ENCODE measurements at places on chromosomes 11 and 22.

- DNase-seq = no peak
Observed at GRCh38 chr11:12640926-12641849, 33.0 kb upstream of the TEAD1 start.

GRCh38 chr11:19075636-19076035 lies 15.1 kb upstream of the MRGPRX2 start:
- DNase-seq = no peak

- no peak for DNase-seq
Observed at GRCh38 chr11:119790476-119790875, 61.5 kb upstream of the NECTIN1 start.

GRCh38 chr11:63764340-63764678 lies 4.3 kb downstream of the ZFTA start:
- DNase-seq = no peak

GRCh38 chr11:34890812-34891211 lies 25.4 kb downstream of the APIP start:
- DNase-seq = no peak

DNA sequence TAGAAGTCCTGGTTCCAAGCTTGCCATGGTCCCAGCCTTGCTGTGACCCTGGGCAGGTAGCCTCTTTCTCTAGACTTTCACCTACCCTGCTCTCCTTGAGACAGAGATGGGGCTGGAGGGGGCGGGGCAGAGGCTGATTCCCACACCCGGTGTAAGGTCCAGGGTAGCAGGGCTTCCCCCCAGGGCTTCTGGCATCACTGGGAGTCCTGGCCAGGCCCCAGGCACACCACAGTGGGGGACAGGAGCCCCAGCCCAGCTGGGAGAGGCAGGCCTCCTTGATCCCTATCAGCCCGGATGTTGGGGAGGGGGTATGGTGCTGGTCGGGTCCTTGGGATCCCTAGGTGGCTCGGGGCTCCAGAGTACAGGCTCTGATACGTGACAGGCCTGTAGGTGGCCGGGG lies 1.7 kb upstream of the NUDT8 start:
- no peak for DNase-seq
